ENCODE measurements at places on chromosomes 12 and 14.

- DNase-seq, result no peak
Measured at GRCh38 chr12:18567787-18568186, 170.0 kb downstream of the PLCZ1 start.

DNA sequence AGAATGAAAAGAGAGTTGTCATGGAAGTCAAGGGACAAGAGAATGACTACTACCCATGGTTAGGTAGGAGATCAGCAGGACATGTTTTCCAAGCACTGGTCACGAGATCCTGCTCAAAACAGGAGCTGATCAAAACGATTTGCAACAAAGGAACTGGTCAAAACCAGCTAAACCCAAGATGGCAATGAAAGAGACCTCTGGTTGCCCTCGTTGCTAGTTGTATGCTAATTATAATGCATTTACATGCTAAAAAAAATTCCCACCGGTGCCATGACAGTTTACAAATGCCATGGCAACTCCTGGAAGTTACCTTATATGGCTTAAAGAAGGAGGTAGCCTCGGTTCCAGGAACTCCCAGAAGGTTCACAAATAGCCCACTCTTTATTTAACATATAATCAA, 95.0 kb upstream of the OTX2 start:
- DNase-seq, result no peak

- no peak for DNase-seq
Measured at GRCh38 chr12:105275997-105276733, 40.2 kb upstream of the APPL2 start.

- no peak for DNase-seq
Measured at GRCh38 chr12:114414031-114414865, 8.3 kb upstream of the TBX5 start.

DNA sequence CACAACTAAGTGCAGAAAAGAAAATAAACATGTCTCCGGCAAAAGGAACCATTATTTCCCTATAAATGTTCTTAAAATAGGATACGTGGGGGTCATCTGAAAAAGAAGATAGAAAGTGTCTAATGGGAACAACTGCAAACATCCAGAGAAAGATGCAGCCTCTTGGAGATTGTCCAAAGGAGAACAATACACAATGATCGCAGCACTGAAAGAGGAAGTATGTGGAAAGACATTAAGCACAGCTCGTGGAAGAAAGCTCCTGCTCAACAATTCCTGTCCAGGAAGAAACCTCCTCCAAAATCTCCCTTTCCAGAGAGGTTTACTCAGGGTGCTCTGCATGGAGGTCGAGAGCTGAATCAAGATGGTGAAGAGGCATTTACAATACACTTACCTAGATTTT, 2.5 kb upstream of the LALBA start:
- no peak for DNase-seq

- no peak for DNase-seq
Measured at GRCh38 chr14:101628975-101629374, 67.7 kb downstream of the DIO3 start.

DNA sequence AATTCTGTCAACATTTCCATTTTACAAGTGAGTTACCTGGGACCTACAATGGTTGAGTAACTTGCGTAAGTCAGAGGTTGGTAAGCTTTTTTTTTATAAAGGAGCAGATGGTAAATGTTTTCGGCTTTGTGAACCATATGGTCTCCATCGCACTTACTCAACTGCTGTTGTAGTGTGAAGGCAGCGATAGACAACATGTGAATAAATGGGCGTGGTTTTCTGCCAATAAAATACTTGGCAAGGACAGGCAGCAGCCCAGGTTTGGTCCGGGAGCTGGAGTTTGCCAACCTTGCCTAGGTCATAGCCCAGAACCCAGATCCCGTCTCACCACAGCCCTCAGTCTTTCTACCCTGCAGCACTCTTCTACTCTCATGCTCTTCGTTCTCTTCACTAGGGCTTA, 6.3 kb downstream of the DDX55 start:
- DNase-seq, result no peak

GRCh38 chr12:124841558-124841945, 22.1 kb downstream of the SCARB1 start:
- DNase-seq, result no peak

GRCh38 chr12:129231491-129231890, 378.2 kb downstream of the GLT1D1 start:
- DNase-seq, result no peak

DNA sequence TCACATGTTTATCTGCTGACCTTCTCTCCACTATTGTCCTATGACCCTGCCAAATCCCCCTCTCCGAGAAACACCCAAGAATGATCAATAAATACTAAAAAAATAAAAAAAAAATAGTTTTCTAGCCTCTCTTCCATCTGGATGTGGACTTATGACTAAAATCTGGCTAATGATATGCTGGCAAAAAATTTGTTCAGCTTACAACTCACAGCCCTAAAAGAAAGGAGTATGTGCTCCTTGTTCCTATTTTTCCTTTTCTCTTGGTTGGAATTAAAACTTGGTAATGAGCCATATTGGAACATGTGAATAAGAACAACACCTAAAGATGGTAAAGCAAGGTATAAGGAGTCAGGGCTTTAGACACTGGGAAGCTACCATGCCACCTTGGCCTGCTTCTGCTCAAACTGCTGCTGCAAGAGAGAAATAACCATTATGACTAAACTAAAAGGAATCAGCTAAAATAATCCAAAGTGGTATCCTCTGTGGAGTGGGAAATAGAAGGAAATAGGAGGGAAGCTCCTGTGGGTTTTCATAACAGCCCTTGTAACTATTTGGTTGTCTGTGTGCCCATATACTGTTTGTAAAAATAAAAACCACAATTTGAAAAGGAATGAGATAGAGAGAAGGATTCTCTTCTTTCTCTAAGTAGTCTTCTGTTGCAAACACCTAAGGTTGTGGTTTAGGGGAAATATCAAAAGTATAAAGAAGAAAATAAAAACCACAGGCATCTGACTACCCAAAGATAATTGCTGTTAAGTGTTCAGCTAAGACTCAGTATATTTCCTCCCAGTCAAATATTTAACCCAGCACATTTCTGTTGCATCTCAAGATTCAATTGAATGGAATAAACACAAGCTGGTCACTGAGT, 53.8 kb downstream of the SDR9C7 start:
- no peak for DNase-seq

DNA sequence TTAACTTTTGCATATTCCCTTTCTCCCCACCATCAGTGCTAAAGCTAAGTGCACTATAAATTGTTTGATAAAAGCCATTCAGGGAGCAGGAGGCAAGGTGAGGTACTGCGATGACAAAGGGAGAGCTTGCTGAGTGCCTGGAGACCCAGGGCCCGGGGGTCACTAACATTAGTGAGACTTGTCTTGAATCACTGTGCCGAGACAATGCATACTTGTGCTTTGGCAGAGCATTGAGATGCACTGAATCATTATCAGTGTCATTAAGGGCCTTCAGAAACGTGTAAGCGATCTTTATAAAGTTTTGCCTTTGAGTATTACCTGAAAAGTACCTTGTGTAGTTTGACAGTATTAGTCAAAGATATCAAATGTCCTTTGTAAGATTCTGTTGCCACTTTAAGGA, 447.5 kb downstream of the PCNX1 start:
- DNase-seq, result no peak

All from activated naive CD4-positive, alpha-beta T cell treated with Interleukin-2 at 50 U/mL for 16 hours (primary cell).